ENCODE measurements at places on chromosomes 11 and 22. TPM values are rescaled to one million over a fixed set of nuclear protein-coding genes. Genes with fewer than 3 reads are reported as not detected.

GRCh38 chr11:120662071-120662676, 150.6 kb downstream of the GRIK4 start:
- H3K36me3 ChIP-seq: no peaks in the 10 kb centered on the region
- no peak overlapping the region for H3K4me3 ChIP-seq
- DNase-seq: no peak
- no peaks in the 10 kb centered on the region for H3K27me3 ChIP-seq
- H3K4me1 ChIP-seq: no peaks in the 10 kb centered on the region

Gene SLC22A12
- not detected for total RNA-seq

DNA sequence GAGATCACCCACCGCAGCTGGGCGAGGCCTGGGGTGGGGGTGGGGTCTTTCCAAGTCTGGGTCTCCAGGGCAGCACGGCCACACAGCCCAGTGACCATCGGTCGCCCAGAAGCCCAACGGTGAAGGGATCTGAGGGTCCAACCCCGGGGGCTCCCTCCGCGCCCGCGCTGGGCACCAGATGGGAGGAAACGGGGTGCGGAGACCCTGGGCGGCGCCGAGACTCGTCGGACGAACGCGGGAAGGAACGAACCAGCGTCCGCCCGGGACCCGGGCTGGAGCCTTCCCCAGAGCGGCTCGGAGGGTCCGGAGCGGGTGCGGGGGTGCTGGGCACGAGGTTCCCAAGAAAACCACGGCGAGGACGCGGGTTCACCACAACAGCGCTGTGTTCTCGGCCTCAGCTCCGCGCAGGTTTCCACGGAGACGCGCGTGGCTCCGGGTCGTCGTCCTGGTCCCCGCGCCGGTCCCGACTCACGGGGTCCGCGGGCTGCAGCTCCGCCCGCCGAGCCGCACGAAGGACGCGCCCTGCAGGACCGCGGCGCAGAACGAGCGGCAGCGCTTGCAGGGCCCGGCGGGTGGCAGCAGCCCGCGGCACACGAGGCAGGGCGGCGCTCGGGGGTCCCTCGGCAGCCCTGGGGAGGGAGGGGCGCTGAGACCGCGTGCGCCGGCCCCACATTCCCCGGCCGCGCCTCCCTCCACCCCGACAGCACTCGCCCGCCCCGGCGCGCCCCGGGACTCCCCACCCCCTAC, 2.3 kb upstream of the IL17REL start:
- peaks cover 34% of the 10 kb centered on the region for H3K27me3 ChIP-seq
- no peak overlapping the region for H3K4me3 ChIP-seq
- no peaks in the 10 kb centered on the region for H3K36me3 ChIP-seq
- no peaks in the 10 kb centered on the region for H3K4me1 ChIP-seq

Gene LDHAL6A
- not detected for total RNA-seq

DNA sequence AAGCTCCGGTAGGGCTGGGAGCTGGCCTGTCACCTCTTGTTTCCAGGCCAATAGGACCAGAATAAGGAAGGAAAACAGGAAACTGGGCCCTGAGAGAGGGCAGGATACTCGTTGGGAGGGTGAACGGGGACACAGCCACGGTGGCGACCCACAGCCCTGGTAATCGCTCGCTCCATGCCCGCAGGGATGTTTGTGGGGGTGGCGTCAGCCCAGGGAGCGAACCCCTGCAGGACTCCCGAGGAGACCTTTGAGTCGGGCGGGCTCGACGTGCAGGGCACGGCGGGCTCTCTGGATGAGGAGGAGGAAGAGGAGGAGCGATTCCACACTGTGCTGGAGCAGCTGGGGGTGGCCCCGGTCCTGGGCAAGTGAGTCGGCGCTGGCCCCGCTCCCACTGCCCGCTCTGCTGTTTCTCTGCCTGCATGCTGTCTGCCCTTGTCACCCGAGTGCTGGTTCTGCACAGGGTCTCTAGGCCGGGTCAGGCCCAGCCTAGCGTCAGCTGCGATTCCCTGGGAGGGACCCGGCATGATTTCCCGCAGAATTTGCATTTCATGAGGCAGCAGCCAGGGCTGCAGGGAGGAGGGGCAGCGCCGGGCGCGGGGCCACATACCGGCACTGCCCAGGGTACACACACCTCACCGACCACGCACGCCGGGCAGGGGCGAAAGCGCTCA, 1.6 kb downstream of the CRACR2B start:
- H3K36me3 ChIP-seq: peaks cover 11% of the 10 kb centered on the region
- no peak overlapping the region for H3K4me3 ChIP-seq
- no peak overlapping the region for H3K27ac ChIP-seq
- H3K4me1 ChIP-seq: peaks cover 69% of the 10 kb centered on the region

DNA sequence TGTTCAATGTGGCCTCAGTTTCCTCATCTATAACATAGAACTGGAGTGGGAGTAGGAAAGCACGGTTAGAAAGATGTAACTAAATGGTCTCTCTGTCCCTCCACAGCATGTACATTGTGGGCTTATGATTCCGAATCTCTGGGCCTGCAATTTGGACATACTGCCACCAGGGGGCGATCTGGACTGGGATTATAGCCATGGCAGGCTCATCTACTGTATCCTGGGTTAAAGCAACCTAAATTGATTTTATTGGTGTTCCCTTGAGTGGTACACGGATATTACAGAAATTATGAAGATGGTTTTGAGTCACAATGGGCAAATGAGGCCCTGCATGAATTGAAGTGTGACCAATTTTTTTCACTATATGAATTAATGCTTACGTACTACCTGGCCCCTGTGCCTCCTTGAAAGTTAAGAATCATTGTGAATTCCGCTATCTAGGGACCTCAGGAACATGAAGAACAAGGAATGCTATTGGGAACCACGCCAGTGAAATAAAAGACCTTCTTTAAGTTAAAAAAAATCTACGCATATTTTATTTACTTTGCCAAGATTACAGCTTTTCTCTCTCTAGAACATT, 32.9 kb downstream of the TST start:
- no peaks in the 10 kb centered on the region for H3K4me1 ChIP-seq
- H3K27me3 ChIP-seq: peaks cover 5% of the 10 kb centered on the region
- no peak for DNase-seq
